ENCODE measurements at places on chromosomes 5 and 9. TPM values are rescaled to one million over a fixed set of nuclear protein-coding genes. Genes with fewer than 3 reads are reported as not detected.
A peak's percentile ranks its signal among the peaks of the same experiment; 100 is the strongest.

DNA sequence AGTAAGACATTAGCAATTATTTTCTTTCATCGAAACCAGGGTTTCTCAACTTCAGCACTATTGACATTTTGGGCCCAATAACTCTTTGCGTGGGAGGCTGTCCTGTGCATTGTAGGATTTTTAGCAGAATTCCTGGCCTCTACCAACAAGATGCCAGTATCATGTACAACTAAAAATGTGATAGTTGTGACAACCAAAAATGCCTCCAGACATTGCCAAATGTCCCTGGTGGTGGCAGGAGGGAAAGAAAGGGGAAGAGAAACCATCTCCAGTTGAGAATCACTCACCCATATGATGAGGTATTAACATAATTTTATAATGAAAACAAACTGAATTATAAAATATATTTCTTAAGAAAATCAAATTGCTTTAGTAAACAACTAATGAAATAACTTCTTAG is 406.1 kb downstream of the RAB3C start:
- no peak for DNase-seq

PCDHGB2 gene
- 2.1 TPM for total RNA-seq

DNA sequence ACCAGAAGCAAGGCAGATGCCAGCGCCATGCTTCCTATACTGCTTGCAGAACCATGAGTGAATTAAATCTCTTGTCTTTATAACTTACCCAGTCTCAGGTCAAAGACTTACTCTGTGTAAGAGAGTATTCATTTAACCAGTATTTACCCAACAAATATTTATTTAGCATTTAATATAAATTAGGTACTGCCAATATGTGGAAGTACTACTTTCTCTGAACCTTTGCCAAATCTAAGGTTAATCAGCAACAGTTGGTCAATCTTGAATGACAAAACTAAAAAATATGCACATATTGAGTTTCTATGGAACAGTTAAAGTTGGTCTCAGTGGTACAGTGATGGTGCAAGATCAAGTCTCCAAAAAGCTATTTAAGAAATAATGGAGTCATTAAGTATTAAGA is 155.9 kb upstream of the CCNG1 start:
- DNase-seq, result no peak

DNA sequence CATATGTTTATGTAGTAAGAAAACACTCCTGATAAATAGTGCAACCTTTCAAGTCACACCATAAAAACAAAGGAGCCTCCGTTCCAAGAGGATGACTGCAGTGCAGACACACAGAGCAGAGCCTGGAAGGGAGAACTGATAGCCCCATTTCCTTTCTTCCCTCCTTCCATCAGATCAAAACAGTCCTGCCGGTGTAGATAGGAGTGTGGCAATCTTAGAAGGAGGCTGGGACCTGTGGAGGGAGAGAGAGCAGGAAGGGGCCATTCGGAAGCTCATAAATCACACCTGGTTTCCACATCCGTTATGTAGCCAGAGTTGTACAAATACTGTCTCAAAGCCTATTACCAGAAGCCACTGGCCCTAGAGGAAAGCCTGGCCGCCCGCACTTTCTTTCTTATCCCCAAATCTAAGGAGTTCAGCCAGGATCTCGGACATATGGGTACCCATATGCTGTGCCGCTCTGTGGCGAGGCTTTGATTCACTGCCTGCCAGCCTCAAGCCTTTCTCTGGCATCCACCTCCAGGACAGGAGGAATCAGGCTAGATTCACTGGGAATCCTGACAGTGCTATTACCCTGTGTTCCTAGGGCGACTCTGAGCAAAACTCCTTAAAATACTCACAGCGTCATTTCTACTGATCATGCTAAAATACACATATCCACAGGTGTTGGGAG is 26.9 kb downstream of the DAP start:
- DNase-seq, result no peak

GRCh38 chr5:80152778-80153177 is 103.1 kb downstream of the SERINC5 start:
- peak; percentile 14 for DNase-seq

- no peak for DNase-seq
Measured at GRCh38 chr9:116662646-116663310, 24.3 kb upstream of the TRIM32 start.

DNA sequence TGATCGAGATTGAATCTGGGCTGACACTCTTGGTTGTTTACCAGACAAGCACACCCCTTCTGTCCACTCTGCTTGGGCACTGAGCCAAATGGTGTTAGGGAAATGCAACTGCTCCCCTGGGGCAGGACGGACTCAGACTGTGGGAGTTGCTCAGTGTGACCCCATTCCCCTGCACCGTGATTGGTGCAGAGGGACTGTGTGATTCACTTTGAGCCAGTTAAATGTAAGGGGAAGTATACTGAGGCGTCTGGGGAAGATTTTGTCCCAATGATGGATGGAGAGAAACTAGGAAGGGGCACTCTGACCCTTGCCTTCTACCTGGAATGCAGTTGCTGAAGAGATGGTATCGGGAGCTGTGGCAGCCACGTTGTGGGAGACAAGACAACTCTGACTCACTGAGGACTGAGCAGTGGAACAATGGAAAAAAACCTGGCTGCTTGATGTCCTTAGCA is 196.0 kb upstream of the ANKRD55 start:
- DNase-seq, result no peak

GCNT4 gene
- total RNA-seq, result 2.5 TPM

DNA sequence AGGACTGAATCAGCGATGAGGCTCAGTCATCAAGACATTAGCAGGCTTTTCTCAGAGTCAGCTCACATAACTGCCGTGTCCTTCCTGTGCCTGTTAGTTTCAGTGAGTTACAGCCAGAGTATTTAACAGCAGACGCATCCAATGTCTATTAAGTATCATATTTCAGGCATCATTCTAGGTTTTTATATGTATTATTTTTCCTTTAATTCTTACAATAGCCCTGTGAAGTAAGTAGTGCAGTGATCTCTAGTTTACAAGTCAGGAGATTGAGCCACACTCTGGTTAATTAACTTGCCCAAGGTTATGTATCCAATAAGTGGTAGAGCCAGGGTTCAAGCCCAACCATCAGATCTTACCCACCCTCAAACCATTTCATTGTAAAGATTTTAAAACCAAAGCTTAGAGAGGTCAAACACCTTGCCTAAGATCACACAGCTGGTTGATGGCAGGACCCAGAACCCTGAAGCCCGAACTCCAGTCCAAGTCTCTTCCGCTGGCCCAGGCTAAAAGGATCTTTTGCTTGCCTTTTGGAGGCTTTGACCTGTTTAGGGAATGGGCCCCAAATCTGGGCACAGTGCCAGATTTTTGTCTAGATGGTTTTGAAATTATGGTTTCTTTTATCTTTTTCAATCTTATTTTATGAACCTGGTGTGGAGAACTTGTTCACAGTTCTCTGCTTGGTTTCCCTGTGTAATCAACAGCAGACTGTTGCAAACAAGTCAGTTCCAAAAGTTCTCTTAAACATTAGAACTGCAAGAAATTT is 261.2 kb upstream of the CLINT1 start:
- no peak for DNase-seq

COL15A1 gene
- total RNA-seq, result 0.07 TPM

DNA sequence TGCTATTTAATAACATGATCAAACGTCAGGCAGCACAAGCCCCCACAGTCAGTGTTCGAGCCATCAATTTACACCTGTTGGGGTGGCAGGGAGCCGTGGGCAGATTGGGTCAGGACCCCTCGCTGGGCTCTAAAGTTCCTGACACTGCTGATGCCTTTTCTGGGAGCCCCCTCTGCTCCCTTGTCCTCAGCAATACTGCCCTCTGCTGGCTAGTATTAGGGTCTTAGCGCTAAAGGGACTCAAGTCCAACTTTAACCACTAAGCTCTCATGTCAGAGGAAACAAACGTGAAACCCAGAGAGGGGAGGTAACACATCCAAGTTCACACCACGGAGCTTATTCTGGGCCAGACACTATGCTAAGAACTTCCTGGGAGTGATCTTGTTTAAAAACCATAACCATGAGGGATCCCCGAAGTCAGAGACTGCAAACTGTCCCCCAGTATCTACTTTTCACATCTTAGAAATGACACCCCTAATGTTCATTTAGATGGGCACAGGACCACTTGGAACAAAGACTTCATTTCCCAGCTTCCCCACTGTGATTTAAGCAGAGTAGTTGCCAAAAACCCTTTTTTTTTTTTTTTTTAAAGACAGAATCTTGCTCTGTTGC is 20.4 kb downstream of the ANKS6 start:
- peak; percentile 88 for DNase-seq

DNA sequence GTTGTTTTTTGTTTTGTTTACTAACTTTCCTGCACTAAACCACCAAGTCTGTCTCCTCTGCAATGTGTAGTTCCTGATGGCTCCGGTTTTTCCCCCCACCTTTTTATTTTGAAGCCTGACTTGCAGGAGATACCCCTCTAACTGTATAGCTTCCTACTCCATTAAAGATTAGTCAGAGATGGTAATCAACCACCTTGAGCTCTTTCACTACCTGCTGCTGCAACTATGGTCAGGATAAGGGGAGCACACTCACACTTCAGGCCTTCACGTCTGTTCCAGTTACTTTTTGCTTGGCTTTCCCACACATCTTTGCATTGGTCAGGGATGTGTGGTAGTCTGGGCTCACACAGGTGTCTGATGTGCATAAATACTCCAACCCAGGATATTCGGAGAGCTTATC is 63.4 kb downstream of the NR6A1 start:
- no peak for DNase-seq

PLPP7 gene
- total RNA-seq, result 5.2 TPM

DNA sequence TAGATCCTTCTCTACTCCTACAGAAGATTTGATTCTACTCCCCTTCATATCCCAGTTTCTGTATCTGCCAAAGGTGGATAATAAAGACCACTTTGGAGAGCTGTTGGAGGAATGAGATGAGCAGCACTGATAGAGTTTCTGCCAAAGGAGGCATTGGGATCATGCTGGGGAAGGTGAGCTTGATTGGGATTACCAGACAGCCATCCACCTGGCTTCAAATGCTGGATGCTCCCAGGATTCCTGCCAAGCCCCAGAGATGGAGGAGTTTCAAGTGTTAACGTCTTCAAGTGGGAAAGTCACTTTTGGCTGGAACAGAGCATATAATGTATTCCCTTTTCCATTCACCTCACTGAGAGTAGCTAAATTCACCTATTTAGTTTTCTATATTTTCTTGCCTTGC is 348.4 kb downstream of the TRIM32 start:
- DNase-seq, result no peak

FST gene
- 91.6 TPM for total RNA-seq
